Stimulated activated effector memory CD8-positive, alpha-beta T cell treated with anti-CD3 and anti-CD28 coated beads, Interleukin-12 subunit alpha, Interleukin-12 subunit beta, amount 100 ng/mL, for 72 hours (primary cell): ENCODE measurements at places on chromosomes 6 and 20.

GRCh38 chr6:152124429-152125074 is 317.1 kb downstream of the ESR1 start:
- DNase-seq: no peak

DNA sequence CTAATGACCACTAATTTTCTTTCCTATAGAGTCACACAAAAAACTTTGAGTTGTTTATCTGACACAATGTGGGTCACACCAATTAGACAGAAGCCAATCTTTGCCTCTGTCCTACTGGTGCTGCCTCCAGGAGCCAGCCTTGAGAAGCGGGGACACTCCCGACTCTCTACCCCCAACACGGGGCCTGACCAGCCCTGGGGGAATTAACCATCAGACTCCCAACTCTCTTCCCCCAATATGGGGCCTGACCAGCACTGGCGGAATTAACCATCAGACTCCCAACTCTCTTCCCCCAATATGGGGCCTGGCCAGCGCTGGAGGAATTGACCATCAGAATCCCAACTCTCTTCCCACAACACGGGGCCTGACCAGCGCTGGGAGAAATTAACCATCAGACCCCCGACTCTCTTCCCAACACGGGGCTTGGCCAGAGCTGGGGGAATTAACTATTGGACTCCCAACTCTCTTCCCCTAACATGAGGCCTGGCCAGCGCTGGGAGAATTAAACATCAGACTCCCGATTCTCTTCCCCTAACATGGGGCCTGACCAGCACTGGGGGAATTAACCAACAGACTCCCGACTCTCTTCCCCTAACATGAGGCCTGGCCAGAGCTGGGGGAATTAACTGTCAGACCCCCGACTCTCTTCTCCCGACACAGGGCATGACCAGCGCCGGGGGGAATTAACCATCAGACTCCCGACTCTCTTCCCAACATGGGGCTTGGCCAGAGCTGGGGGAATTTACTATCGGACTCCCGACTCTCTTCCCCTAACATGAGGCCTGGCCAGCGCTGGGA is 12.5 kb downstream of the CST7 start:
- no peak for DNase-seq

GRCh38 chr20:16412906-16413305 is 160.3 kb downstream of the KIF16B start:
- no peak for DNase-seq

- DNase-seq: no peak
These were observed 126.6 kb downstream of the CDC5L start for GRCh38 chr6:44514085-44514484.
